ENCODE measurements at places on chromosomes 1 and 21.

DNA sequence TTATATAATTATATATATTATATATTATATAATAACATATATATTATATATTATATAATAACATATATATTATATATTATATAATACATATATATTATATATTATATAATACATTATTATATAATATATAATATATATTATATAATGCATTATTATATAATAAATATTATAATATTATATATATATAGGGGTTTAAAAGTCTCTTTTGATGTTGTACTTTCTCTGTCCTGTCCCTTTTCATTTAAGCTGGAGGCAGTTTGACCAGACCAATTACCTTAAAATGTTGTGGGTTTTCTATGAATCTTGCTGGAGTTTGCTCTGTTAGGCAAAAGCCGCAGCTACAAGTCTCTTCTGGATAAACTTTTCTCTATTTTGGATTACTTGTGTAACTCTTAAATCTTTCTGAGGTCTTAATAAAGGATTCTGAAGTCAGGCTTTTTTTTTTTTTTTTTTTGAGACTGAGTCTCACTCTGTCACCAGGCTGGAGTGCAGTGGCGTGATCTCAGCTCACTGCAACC lies 22.2 kb upstream of the KIF1B start:
- DNase-seq: no peak

DNA sequence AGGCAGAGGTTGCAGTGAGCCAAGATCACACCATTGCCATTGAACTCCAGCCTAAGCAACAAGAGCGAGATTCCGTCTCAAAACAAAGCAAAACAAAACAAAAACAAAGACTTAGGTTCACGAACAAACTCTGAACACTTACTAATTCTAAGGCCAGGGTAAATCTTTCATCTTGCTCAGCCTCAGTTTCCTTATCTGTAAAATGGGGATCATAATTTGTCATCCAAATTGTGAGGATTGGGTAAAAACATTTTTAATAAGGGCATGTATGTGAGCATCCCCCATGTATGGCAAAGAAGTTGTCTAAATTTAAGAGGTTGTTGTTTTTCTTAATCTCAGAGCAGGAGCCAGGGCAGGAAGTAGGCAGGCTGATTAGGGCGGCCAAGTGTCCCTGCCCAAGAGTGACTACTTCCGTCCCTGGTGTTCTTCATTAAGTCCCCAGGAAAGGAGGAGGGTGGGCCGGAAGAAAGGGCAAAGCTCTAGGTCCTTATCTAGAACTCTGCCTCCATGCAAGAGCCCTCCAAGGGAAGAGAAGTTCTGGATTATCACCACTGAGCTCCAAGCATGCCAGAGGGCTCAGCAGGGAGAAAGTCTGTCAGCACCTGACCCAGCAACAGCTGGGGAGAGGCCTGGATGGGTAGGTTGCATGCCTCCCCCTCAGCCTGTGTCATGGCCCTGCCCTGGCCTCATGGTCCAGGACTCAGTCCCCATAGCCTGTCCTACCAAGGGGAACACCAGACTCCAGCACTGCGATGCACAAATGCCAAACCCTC lies 49.9 kb upstream of the CLIC4 start:
- DNase-seq: peak; percentile 66

GRCh38 chr1:102531036-102531435 lies 534.3 kb upstream of the OLFM3 start:
- no peak for DNase-seq

DNA sequence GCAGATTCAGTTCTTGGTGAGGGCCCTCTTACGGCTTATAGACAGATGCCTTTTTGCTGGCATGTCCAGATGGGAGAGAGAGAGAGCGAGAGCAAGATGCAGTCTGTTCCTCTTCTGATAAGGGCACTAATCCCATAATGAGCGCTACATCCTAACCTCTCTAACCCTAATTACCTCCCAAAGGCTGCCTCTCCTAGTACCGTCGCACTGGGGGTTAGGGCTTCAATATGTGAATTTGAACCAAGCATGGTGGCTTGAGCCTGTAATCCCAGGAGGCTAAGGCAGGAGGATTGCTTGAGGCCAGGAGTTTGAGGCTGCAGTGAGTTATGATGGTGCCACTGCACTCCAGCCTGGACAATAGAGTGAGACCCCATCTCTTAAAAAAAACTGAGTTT lies 10.5 kb upstream of the SDE2 start:
- no peak for DNase-seq

- peak; percentile 15 for DNase-seq
These were observed 112.9 kb upstream of the RAB3GAP2 start for GRCh38 chr1:220385158-220385557.

- no peak for DNase-seq
These were observed 29.1 kb upstream of the JUN start for GRCh38 chr1:58812926-58813325.

DNA sequence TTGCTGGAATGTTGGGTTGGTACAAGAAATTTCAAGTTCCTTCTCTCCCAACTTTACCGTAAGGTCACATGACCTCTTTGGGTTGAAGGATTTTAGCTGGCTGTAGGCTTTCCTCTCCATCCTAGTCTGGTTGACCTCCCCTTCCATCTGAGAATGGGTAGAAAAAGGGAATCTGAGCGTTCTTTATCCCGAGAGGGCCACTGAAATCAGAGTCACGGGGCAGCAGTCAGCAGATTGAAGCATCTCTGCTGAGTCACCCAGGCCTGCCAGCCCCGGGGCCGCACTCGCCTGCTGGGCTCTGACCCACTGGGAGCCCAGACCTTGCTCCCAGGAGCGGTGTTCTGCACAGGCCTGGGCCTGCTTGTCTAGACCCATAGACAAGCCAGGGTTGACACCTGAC lies 31.0 kb downstream of the TMCC2 start:
- DNase-seq: no peak

Data from OCI-M1 (cell line).